ENCODE measurements at places on chromosomes 3 and 15. TPM values are rescaled to one million over a fixed set of nuclear protein-coding genes. Genes with fewer than 3 reads are reported as not detected.

DNA sequence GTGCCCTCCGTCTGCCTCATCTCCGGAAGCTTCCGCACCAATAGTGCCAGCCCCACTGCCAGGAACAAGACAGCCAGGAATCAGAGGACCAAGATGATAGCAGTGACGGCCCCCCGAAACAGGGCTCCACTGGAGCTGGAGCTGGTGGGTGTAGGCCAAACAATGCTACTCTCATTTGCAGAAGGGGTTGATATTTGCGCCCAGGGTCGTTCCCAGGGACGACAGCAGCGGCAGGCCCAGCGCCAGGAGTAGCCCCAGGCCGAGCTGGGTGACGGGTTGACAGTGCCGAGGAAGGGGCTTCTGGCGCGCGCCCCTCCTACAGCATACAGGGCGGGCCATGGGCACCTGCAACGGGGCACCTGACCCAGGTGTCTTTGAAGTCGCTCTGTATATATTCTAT, 301.4 kb downstream of the CNTN6 start:
- no peak for DNase-seq

DNA sequence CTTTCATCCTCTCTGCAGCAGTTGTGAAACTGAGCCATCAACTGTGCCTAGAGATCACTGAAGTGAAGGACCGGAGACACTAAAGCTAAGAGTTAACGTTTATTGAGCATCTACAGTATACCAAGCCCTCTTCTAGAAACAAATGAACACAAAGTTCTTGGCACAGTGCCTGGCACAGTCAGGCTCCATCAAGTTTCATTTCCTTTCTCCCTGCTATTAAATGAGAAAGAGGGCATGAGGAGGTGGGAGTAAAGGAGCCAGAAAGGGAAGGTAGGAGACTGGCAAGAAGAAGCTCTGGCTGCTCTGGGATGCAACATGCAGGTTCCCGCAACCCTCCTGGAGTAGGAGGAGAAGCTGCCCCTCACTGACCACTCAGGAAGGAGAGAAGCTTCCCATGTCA, 30.6 kb downstream of the CYP19A1 start:
- DNase-seq: no peak

- DNase-seq: no peak
These were observed 31.6 kb downstream of the FAM227B start for GRCh38 chr15:49589030-49589429.

MPI gene
- polyA plus RNA-seq: 69.3 TPM

ALDH1L1 gene
- not detected for polyA plus RNA-seq

NBEAL2 gene
- polyA plus RNA-seq: 48.0 TPM

GOLGA6L4 gene
- polyA plus RNA-seq: 1.1 TPM
